MG63 (cell line): ENCODE measurements at places on chromosomes 2 and 18. TPM values are rescaled to one million over a fixed set of nuclear protein-coding genes. Genes with fewer than 3 reads are reported as not detected.

- peak; percentile 11 for DNase-seq
Measured at GRCh38 chr18:11091746-11092145, 57.6 kb downstream of the PIEZO2 start.

DNA sequence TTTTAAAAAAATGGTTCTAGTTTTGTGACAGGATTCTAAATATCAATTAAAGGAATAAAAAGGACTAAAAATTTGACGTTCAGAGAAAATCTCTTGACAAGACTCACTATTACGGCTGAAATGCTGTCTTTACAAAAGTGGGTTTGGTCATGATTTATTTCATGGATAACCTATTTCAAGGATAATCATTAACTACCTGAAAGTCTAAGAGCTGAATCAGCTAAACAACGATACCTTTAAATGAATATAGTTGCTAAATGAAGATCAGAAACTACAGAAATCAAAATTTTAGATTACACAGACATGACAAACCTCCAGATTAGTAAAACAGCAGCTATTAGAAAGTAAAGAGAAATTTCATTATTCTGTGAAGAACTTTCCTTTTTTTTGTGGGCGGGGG lies 35.7 kb downstream of the RTTN start:
- DNase-seq, result no peak

The IL1A gene
- total RNA-seq, result 2.1 TPM in 1 of 2 replicates, not detected in the other

The PMAIP1 gene
- 14.1 and 17.6 TPM in 2 replicates for total RNA-seq
